NCI-H446 (cell line): ENCODE measurements at places on chromosomes 6 and 20.

DNA sequence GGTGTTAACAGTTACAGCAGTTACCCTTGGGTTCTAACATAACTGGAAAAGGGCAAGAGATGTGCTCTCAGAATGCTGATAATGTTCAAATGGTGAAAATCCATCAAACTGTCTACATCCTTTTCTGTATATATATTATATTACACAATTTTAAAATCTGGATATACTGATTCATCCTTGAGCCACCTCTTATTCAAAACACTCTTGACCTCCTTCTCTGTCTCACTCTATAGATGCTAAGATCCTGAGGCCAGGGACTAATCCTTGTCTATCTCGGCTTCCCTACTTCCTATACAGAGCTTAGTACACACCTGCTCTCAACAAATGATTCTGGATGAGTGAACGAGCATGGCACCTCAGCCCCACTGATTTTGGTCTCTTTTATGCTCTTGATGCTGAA is 47.3 kb downstream of the HIVEP2 start:
- DNase-seq = no peak

DNA sequence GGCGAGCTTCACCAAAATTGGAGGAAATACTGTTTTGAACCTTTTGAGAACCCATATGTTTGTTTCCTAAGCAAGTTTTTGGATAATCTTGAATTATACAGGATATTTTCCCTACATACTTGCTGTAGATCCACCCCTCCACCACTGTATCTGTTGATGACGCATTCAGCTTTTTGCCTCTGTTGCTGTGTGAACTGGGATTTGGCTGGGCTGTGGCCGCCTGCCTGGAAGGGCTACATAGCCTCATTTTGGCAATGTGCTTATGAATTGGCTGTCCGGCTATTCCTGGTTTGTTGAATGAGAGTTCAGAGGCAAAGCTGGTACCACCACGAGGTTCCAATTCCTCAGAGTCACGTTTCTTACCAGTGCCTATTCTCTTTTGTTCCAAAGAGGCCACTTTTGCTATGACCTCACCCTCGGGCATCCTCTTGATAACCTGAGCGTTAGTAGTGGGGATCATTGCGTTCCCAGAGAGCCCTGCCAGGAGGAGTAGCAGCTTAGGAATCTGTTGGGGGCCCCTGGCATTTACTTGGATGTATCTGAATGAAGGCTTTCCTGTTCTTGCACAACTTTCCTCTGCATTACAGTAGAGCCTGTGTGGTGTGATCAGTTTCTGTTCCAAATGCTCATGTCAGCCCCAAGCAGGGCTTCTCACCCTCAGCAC is 6.4 kb downstream of the FAM83D start:
- no peak for DNase-seq

GRCh38 chr6:129368076-129368475 is 341.9 kb downstream of the ARHGAP18 start:
- DNase-seq = no peak

GRCh38 chr20:44405785-44406571 is 50.5 kb downstream of the HNF4A start:
- no peak for DNase-seq

- DNase-seq = no peak
These were observed 385.5 kb downstream of the HDGFL1 start for GRCh38 chr6:22954749-22955385.

- no peak for DNase-seq
These were observed 46.8 kb downstream of the CEP43 start for GRCh38 chr6:167045828-167046580.

GRCh38 chr6:130749402-130749801 is 77.8 kb upstream of the SMLR1 start:
- no peak for DNase-seq

- no peak for DNase-seq
These were observed 51.6 kb upstream of the CHD6 start for GRCh38 chr20:41669708-41670263.

- DNase-seq = no peak
These were observed 1.7 kb upstream of the C20orf203 start for GRCh38 chr20:32675223-32675975.

- DNase-seq = no peak
These were observed 66.3 kb upstream of the DYNLRB1 start for GRCh38 chr20:34449674-34450592.
